ENCODE measurements at places on chromosomes 4 and X.

GRCh38 chr4:108838451-108838850 is 75.6 kb upstream of the ETNPPL start:
- no peaks in the 10 kb centered on the region for H3K36me3 ChIP-seq
- no peak overlapping the region for H3K27ac ChIP-seq
- no peak overlapping the region for H3K4me3 ChIP-seq
- no peaks in the 10 kb centered on the region for H3K27me3 ChIP-seq

DNA sequence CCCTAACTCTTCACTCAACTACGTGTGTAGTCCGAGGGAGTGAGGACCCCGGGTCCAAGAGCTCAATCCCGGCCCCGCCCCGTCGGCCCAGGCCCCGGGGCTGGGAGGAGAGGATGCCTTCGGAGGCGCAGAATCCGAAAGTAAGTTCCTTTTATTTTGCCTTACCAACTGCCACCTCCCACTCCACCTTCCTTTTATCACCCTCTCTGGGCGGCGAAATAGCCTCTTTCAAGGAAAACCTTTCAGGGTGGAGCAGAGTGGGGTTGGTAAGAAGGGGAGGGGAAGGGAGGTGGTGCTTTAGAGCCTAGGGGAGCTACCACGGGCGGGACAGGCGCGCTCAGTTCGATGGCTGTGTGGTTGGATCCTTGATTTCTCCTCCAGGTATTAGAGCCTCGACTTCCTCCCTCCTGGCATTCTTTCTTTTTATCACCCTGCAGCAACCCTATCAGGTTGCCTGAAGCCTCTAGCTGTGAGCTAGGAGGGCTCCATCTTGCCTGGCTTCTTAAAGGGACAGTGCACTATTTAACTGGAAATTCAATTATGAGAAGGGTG is 191.2 kb downstream of the RRAGB start:
- H3K4me3 ChIP-seq: peak overlapping the region; percentile 78
- H3K36me3 ChIP-seq: no peaks in the 10 kb centered on the region
- DNase-seq: peak; percentile 13

GRCh38 chr4:97367878-97368277 is 775.4 kb downstream of the STPG2 start:
- no peak for DNase-seq
- H3K36me3 ChIP-seq: no peaks in the 10 kb centered on the region
- no peaks in the 10 kb centered on the region for H3K27me3 ChIP-seq
- no peaks in the 10 kb centered on the region for H3K4me1 ChIP-seq
- no peak overlapping the region for H3K4me3 ChIP-seq

DNA sequence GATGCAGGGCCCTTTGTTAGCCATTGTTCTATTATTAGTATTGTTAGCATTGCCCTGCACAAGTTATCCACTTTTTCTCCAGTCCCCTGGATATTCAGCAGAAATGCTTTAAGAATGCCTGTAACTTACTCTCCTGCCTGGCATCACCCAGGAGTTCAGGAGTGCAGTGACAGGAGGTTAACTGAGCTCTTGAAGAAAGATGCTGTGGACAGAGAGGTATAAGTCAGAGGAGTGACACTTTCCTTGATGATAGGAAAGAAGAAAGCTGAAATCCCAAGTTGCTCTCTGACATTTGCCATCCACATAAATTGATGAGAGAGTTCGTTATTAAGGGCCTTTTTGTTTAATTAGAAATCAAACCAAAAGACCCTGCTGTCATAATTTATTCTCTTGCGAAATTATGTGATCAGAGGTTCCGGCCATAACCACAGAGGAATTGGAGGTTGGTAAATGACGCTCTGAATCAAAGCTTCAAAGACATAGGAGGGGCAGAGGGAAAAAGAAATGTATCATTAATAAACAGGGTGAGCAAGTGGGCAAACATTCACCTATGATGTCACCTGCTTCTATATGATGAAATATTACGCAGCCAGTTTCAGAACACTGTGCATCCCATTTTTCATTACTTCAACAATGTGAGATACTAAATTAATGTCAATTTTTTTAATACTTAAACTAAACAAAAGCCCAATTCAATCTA is 230.2 kb upstream of the JADE1 start:
- no peaks in the 10 kb centered on the region for H3K4me1 ChIP-seq
- DNase-seq: no peak
- H3K36me3 ChIP-seq: no peaks in the 10 kb centered on the region
- H3K4me3 ChIP-seq: no peak overlapping the region
- no peak overlapping the region for H3K27ac ChIP-seq

GRCh38 chr4:129232589-129233337 is 136.8 kb downstream of the C4orf33 start:
- no peaks in the 10 kb centered on the region for H3K36me3 ChIP-seq
- no peak overlapping the region for H3K4me3 ChIP-seq
- no peaks in the 10 kb centered on the region for H3K4me1 ChIP-seq
- no peak overlapping the region for H3K27ac ChIP-seq
